ENCODE measurements at places on chromosomes 16 and 17. TPM values are rescaled to one million over a fixed set of nuclear protein-coding genes. Genes with fewer than 3 reads are reported as not detected.

- DNase-seq: no peak
- H3K4me3 ChIP-seq: no peak overlapping the region
- no peaks in the 10 kb centered on the region for H3K36me3 ChIP-seq
- peaks cover 66% of the 10 kb centered on the region for H3K4me1 ChIP-seq
These were observed 41.0 kb downstream of the SNX29 start for GRCh38 chr16:12017558-12017957.

DNA sequence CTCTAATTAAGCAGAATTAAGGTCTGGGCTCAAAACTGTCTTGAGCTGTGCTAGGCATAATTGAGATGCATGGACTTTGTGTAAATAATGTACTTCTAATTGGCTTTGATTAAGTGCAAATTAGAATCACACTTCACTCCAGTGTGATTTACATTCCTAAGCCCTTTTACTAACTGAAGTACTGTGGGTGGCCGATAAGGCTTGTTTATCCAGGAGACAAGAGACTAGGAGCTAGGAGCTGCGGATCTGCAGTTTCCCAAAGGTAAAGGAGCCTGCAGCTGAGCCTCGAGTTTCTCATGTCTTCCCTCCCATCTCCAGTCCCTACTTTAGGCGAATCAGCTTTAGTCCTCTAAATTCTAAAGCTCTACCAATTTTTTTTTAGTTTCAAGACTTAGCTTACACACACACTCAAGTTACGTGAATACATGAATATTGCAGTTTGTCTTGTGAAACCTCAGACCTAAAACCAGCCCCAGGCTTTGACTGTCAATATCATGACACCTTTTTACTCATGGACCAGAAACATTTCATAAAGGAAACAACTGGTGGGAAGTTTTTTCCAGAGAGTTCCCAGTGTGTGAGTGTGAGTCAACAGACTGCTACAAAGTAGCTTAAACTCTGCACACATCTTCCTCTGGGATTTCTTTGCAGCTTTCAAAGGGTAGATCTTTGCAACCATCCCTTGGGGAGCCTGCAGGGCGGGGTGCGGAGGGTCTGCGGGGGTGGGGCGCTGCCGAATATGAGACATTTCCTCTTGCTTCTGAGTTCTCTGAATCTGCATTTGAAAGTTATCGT, 113.9 kb upstream of the TBX2 start:
- H3K27me3 ChIP-seq: no peaks in the 10 kb centered on the region
- no peak overlapping the region for H3K27ac ChIP-seq
- no peak for DNase-seq
- H3K36me3 ChIP-seq: no peaks in the 10 kb centered on the region
- H3K4me1 ChIP-seq: no peaks in the 10 kb centered on the region

DNA sequence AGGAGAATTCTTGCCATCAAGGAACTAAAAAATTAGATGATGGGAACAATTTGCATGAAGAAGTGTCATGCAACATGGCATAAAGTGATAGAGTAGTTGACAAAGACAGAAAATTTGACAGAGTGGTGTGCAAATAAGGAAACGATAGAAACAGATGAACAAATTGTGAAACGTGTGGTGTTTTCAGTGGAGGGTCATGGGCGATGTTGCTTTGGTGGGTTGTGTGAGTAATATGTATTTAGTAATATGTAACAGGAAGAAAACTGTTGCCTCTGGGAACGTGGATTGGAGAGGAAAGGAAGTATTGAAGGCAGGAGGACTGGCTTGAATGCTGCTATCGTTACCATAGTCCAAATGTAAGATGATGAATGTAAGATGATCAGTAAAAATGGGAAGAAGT, 3.6 kb downstream of the COX10 start:
- peaks cover 55% of the 10 kb centered on the region for H3K36me3 ChIP-seq
- no peaks in the 10 kb centered on the region for H3K27me3 ChIP-seq

Gene RHBDL1
- polyA plus RNA-seq: 0.80 TPM

DNA sequence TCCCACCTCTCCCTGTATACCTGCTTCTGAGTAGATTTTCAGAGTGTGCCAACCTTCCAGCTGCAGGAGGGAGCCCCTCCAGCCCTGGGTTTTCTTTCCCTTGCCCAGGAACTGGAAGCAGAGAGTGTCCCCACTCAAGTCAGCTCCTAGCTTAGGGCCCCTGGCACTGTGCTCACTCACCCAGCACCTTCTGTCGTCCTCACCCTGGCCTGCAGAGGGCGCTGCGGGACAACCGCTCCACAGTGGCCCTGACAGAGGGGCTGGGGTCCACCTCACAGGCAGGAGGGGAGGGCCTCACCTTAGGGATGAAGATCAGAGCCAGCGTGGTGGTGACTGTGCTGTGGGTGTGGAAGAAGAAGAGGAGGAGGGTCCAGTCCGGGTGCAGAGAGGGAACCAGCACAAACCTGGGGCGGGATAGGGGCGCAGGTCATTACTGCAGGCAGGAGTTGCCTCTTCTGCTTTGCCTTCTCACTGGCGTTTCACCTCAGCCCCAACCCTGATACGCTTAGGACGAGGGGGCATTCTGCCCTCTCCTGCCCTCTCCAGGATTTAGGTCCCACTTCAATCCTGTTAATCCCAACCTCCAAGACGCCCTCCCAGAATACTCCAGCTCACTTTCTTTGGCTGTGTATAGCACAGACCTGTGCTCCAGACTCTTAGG, 10.0 kb downstream of the GPR179 start:
- no peak for DNase-seq
- no peaks in the 10 kb centered on the region for H3K27me3 ChIP-seq
- H3K36me3 ChIP-seq: no peaks in the 10 kb centered on the region

GRCh38 chr17:6209829-6210228, 139.7 kb downstream of the WSCD1 start:
- no peaks in the 10 kb centered on the region for H3K36me3 ChIP-seq
- DNase-seq: no peak
- no peaks in the 10 kb centered on the region for H3K4me1 ChIP-seq
- no peak overlapping the region for H3K4me3 ChIP-seq

Gene KRT9
- polyA plus RNA-seq: not detected

- no peak overlapping the region for H3K4me3 ChIP-seq
- H3K27me3 ChIP-seq: no peaks in the 10 kb centered on the region
- DNase-seq: no peak
- no peak overlapping the region for H3K27ac ChIP-seq
These were observed 15.6 kb upstream of the TEX2 start for GRCh38 chr17:64278614-64279013.
